ENCODE measurements at places on chromosomes 2 and 18. TPM values are rescaled to one million over a fixed set of nuclear protein-coding genes. Genes with fewer than 3 reads are reported as not detected.

Gene PKDCC
- not detected for total RNA-seq

Gene KCNF1
- not detected for total RNA-seq

Gene SLC9A2
- total RNA-seq = not detected

Gene CRYBA2
- total RNA-seq = not detected

Gene KIDINS220
- 36.7 TPM for total RNA-seq

Gene RIT2
- not detected for total RNA-seq

Gene INPP1
- 9.4 TPM for total RNA-seq

Gene TUBA3E
- not detected for total RNA-seq

Gene CHRND
- not detected for total RNA-seq

Gene MOCOS
- total RNA-seq = 0.17 TPM

Gene CPO
- total RNA-seq = not detected

Gene CEP68
- 7.9 TPM for total RNA-seq

Gene CASP10
- total RNA-seq = 33.9 TPM

Gene RGPD4
- total RNA-seq = not detected

Gene PLCL1
- 2.5 TPM for total RNA-seq

Gene RNF138
- 67.8 TPM for total RNA-seq

Gene EFHD1
- 0.86 TPM for total RNA-seq
